GM23248 (cell line): ENCODE measurements at places on chromosomes 6 and 20.

DNA sequence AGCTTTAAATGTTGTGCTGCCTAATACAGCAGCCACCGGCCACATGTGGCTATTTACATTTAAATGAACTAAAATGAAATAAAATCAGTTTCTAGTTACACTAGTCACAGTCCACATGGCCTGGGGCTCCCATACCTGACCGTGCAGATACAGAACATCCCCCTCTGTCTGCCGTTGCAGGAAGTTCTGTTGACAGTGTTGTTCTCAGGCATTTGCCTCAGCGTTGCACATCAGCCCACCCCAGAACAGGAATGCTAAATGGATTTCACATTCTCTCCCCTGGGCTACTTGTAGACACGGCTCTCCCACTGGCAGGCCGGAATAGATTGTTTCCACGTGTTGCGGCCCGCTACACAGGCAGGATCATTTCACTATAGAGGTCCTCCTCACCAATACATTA is 26.3 kb downstream of the JAG1 start:
- peak; percentile 23 for DNase-seq

- no peak for DNase-seq
These were observed 58.8 kb downstream of the BMP6 start for GRCh38 chr6:7784706-7785105.

DNA sequence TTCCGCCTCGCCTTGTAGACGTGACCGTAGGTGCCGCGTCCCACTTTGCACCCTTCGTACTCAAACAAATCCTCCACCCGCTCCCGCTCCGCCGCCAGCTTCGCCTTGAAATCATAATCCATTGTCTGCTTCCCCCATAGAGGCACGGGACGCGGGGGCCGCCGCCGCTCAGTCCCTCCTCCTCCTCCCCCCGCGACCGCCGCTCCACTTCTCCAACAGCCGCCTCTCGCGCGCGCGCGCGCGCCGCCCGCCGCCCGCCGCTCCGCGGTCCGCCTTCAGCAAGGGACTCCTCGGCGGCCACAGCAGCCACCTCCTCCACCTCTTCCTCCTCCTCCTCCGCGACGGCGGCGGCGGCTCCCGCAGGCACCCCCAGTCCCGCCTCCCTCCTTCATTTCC is 256 bp downstream of the CDK19 start:
- no peak for DNase-seq

GRCh38 chr6:166112580-166112979 is 55.1 kb downstream of the TBXT start:
- DNase-seq = peak; percentile 96

GRCh38 chr6:33505548-33506370 is 51.4 kb downstream of the ZBTB9 start:
- DNase-seq = no peak

GRCh38 chr6:20811109-20811761 is 277.0 kb downstream of the CDKAL1 start:
- peak; percentile 94 for DNase-seq

DNA sequence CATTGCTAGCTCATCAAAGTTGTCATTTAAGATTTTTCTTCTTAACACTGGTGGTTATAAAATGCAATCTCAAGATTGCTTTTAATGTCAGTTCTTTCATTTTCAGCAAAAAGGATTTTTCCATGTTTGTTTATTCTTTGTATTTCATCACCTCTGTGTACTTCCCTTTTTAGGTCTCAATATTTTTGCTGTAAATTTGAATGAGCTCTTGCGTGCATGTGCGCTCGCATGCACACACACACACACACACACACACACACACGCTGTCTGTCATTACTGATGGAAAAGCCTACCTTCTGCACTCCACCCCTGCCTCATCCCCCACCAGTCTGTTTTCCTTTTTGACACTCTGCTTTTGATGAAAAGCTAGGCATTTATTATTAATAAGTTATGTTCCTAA is 85.3 kb upstream of the FYN start:
- DNase-seq = no peak

GRCh38 chr20:37986873-37987601 is 46.2 kb downstream of the TTI1 start:
- DNase-seq = peak; percentile 44
